Activated CD4-positive, alpha-beta T cell treated with anti-CD3 and anti-CD28 coated beads, Interleukin-10, Interleukin-2, amounts not matched to agents 100 ng/mL and 50 ng/mL, durations not matched to agents 16 hours and 8 hours (primary cell): ENCODE measurements at places on chromosomes 2 and 18.

DNA sequence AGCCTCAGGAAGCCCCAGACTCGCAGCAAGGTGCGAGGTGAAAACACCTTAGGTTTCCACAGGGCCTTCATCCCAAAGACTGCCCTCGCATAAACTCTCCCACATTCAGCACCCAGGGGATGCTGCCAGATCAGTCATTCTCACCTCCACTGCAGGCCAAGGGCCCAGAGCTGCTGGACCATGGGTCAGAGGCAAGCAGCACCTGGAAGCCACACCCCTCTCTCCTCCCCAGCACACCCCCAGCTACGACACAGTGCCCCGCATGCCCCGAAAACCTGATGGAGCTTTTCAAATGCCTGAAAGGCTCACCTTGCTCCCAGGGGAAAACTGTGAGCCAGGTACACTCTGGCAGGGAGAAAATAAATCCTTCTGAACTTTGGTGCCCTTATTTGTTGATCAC, 31.9 kb upstream of the LDLRAD4 start:
- no peak for DNase-seq

DNA sequence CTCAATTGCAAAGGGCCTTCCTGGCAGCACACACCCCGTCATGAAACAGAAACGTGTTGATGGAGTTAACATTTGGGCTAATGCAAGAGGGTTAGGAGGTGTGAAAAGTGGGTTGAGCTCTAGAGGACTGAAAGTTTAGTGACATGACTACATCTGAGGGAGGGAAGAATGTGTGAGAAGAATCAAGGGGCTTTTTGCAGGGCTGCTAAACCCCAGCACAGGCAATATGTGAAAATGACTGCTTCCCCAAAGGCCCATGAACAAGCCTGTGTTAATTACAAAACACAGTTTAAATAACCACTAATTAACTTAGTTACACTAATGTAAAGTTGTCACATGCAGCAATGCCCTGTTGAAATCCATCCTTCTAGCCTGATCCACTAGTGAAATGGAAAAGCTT, 63.4 kb upstream of the PEX13 start:
- DNase-seq, result peak; percentile 6

DNA sequence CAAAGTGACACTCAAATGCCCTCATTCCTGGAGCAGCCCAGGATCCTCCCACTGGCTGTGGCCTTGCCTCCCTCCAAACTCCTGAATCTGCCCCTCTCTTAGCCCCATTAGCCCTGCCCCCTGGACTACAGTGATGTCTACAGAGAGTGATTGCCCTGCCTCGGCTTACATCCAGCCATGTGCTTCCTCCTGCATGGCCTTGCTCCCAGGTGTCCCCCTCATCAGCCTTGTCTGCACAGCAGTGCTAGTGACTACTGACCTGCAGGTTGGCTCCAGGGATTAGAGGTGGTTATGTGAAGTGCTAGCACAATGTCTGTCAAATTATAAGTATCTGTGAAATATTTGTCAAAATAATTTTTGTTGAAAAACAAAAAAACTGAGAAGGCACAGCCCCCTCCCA, 259.1 kb upstream of the MYT1L start:
- no peak for DNase-seq

DNA sequence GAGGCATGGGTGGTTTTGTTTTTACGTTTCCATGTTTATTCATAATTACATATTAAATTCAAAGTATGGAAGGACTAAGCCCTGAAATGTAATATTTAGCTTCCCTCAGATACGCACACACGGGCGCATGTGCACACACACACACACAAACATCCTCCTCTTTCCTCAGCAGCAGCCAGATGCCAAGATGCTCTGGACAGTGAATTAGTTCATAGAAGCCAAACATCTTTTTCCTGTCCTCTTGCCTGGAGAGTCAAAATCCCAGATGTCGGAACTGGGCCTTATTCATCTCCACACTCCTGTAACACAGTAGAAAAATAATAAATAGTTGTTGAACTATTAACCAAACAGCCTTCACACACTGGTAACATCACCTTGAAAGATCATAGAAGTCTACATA, 273.1 kb downstream of the SP3 start:
- DNase-seq, result no peak

- no peak for DNase-seq
Measured at GRCh38 chr2:2799151-2799697, 468.1 kb upstream of the MYT1L start.

DNA sequence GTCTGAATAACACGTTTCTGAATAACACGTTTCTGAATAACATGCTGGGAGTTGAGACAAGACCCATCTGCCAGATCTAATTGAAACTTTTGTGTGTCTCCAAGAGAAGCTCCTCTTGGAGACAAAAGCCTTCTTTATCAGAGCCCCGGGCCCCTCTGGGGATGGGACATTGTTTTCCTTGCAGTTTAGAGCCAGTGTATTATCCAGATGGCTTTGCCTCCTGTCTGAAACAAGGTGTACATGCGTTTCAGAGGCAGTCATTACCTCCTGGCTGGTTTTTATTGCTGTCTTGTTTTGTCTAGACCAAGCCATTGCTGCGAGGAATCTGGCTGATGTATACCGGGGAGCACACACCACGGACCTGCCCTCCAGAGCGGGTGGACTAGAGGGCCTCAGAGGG, 7.8 kb downstream of the FOSL2 start:
- DNase-seq, result no peak

DNA sequence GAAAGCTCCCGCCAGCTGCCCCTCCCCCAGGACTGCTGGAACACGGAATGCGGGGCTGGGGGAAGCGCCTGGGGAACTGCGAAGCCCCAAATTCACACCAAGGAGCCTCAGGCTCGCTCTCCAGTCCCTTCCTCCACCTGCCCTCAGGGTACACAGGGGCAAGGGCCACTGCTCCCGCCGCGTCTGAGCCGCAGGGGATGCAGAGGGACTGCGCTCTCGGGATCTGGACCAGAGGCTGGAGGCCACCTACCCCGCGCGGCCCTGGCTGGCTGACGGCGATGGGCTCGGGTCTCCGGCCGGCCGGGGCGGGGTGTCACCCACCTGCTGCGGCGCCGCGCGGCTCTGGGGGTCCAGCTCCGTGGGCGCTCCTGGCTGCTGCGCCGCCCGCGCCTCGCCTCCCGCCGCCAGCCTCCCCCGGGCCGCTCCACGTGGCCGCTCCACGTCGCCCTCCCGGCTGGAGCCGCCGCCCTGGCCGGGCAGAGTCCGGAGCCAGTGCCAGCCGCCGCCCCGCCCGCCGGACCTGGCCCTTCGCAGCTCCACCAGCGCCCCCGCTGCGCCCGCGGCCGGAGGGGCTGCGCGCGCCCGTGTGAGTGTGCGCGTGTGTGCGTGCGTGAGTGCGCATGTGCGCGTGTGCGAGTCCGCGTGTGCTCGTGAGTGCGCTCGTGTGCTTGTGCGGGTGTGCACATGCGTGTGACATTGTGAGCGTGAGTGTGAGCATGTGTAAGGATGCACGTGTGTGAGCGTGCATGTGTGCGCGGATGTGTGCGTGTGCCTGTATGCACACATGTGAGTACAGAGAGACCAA, at the start of gene CGREF1:
Gene CGREF1 (minus strand): TSS at position 604 of the 805 bp plus-strand sequence. CDS start 14,762 bp downstream, outside the sequence.
- peak; percentile 24 for DNase-seq

DNA sequence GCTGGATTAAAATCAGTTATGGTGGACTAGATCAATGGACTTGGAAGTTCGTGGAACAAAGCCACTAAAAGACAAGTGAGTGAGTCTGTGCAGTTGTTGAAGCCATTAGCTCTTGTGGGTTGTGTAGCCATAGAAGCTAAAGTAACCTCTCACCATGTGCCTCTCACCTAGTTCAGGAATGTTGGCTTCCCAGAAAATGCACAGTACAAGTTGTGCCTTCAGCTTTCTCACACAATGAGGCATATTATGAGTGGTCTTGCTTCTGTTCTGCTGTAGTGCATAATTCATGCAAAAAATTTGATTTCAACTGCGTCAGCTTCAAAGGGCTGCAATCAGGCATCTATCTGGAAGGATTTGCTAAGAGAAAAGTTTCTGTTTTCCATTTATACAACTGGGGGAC, 26.2 kb downstream of the CERS6 start:
- no peak for DNase-seq

DNA sequence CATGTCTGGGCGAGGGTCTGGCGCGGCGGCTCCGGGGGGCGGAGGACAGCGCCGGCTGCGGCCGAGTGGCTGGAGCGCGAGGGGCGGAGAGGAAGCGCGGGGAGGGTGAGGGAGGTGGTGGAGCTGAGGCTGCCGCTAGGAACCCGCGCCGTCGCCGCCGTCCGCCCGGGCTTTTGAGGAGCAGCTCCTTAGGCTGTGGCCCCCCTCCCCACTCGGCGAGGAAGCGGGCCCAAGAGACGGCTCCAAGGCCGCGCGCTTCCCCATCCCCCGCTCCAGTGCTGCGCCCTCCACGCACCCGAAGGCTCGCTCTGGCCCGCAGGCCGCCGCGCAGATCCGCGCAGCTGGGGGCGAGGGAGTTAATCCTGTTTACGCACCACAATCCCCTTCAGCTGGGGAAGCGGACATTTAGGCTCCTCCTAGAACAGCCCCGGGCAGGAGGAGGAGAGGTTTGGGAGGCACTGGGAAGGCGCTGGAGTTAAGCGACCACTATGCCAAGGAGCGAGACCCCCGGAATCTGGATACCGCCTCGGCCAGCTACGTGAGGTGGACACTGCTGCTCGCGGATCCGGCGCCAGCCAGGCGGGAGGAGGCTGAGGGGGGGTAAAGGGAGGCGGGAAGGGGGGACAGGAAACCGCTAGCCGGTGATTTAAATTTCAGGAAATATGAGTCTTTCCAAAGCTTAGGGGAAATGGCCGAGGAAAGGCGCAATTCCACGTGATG, at the start of gene CNRIP1:
Gene CNRIP1 (minus strand): TSS at position 552 of the 720 bp plus-strand sequence. CDS start 549 bp downstream, at position 3.
- DNase-seq, result no peak

DNA sequence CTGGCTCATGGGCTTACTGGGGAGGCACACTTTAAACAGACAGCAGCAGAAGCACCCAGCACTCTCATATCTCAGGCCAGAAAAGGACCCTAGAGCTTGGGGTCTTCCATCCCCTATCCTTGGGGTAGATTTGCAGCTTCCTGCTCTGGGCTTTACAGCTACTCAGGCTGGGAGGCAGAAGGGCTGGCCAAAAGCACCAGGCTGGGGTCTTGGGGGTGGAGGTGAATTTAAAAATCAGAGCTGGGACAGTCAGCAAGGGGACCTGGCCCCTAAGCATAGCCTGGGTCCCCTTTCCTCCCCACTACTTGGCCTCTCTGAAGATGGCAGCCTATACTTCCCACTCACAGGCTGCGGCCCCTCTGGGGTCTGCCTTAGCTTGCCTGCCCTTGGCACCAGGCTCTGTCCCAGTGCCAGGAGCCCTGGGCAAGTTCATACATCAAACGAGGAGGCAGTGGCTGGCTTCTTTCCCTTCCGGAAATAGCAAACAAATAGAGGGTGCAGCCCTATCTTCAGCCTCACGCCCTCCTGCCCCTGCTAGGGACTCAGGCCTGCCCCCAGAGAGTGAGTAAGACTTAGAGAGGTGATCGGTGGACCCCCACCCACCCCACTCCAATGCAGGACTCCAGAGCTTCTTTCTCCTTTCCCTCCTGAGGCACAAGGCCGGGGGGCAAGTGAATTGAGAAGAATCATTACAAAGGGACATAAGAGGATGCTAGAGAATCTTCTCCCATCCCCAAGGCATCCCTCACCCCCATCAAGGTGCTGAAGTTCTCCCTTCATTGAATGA, 26.0 kb upstream of the TNS1 start:
- DNase-seq, result no peak

GRCh38 chr2:130762031-130762909, 6.9 kb downstream of the AMER3 start:
- DNase-seq, result no peak

- peak; percentile 11 for DNase-seq
Measured at GRCh38 chr18:63887424-63887823, at the start of gene SERPINB2. Gene SERPINB2, plus strand, starts transcription at chr18:63887705. Its CDS starts 3,740 bp downstream, at chr18:63891445.

- no peak for DNase-seq
Measured at GRCh38 chr18:78871618-78872017, 108.0 kb upstream of the SALL3 start.

DNA sequence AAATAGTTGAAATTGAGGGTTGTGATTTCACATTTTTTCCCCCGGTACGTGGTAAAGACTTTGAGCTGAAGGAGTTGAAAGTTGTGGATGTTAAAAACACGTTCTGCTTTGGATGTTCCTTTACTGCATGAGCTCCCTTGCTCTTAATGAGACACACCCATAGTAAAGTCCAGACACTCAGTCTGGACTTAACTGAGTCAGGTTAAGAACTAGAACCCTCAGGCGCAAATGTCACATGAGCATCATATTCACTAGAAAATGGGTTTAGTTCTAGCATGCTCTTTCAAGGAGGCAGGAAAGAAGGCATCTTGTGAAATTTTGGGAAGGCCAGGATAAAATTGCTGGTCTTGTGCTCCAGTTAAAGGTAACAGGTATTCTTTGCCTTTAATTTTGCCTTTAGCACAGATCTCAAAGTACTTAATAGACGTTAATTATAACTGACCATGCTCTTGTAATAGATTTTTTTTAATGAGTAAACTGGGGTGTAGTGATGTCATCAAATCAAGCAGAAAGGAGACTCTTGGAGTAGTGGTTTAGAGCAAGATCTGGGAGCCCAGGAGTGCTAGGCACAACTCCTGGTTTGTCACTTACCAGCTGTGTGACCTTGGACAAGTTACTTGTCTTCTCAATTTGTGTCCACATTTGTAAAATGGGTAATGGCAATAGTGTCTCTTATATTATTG, 20.6 kb downstream of the ITGA6 start:
- no peak for DNase-seq

DNA sequence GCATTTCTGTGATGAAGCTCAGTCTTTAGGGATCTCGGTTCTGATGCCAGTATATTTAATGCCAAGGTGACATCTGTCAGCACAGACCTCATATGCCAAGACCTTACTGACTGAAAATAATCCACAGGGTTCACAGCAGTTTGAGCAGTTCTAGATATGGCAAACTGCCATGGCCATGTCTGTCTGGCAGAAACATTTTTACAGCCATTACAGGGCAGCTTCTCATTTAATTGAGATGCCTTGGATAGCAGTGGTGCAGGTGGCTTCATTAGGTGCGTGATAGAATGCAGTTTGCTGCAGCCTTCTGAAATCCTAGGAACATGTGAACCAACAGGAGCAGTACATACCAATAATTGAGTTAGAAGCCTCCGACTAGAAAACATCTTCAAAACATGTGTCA, 510.6 kb downstream of the XIRP2 start:
- no peak for DNase-seq

- peak; percentile 47 for DNase-seq
Measured at GRCh38 chr2:212811036-212811805, 272.6 kb upstream of the ERBB4 start.

DNA sequence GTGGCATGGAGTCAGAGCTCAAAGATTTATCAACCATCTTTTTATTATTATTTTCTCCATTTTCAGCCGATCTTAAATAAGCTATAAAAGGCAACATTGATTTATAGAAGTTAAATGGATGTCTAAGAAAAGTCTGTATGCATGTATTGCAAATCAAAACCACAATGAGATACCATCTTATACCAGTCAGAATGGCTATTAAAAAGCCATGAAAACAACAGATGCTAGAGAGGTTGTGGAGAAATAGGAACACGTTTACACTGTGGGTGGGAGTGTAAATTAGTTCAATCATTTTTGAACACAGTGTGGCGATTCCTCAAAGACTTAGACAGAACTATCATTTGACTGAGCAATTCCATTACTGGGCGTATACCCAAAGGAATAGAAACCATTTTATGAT, 731.0 kb downstream of the CNTNAP5 start:
- no peak for DNase-seq

- DNase-seq, result no peak
Measured at GRCh38 chr2:20370191-20370590, 19.5 kb upstream of the PUM2 start.

GRCh38 chr2:149828520-149829210, 241.1 kb upstream of the MMADHC start:
- DNase-seq, result no peak
